AG08396 (cell line): ENCODE measurements at places on chromosomes 11 and 22.

DNA sequence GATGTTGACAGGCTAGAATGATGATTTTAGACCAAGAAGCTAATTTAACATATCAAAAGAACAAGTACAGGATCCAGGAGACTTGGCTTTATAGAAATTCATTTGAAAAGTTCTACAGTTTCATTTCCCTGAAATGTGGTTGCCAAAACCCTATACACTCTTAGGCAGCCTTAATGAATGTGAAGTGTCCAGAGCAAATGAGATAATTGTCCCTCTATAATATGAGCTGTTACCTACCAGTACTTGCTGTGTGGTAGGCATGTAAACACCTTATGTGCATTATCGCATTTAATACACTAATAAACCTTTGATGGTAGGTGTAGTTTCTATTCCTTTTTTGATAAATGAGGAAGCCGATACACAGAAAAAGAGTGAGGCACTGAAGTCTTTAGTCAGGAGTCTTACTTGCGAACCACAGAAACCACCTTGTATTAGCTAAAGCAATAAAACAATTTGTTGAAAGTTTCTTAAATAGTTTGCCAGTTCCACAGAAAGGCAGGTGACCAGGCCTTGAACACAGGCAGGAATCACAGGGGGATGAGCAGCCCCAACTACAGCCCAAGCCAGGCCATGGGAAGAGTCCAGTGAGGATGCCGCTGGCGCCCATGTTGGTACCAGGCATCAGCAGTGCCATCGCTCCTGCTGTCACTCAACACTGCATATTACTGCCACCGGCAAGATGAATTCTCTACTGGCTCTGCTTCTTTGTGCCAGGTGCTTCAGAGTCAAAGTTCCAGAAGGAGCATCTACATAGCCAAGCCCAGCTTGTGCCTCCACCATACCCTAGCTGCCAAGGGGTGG lies 81.7 kb downstream of the SWAP70 start:
- DNase-seq = no peak

- DNase-seq = no peak
These were observed 40.8 kb upstream of the GAL start for GRCh38 chr11:68643585-68643984.

GRCh38 chr11:89405629-89406028 lies 85.5 kb downstream of the NOX4 start:
- DNase-seq = no peak

- DNase-seq = no peak
These were observed 24.6 kb downstream of the IGF2 start for GRCh38 chr11:2114430-2115241.

GRCh38 chr22:37303821-37304274 lies 21.5 kb downstream of the CYTH4 start:
- peak; percentile 91 for DNase-seq

DNA sequence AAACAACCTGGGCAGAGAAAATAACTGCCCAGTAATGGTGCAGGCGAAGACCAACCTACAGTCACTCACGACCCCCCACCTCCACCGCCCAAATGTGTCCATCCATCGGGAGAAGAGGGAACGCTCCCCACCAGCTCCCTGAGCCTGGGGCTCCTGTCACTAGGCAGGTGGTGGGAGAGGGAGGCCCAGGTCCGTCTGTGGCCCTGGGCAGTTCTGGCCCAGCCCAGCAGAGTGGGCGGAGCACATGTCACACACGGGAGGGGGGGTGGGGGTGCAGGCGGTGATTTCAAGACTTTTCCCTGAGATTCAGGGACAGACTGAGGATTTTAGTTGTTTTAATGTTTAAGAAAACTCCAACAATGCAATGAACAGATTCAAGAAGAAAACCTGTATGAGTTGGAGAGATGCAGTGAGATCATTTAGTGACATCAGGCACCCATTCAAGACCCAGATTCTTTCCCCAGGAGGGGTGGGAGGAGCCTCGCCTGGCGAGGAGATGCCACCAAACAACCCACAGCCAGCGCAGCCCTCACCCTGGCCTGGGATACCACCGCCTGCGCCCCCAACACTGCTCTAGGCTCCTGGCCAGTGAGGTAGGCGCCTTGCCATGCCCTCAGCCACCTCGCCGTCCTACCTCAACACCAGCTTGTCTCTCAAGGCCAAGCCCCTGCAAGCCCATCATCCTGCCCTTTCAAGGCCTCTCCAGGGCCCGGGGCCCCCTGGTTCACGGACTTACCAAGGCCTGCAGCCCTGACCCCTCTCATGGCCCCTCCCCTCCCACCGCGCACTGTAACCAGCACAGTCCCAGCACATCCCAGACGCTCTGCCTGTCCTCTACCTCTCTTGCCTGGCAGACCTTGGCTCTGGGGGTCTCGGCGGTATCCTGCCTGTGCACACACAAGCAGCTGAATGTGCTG lies 36.8 kb downstream of the TBX1 start:
- no peak for DNase-seq

GRCh38 chr11:80733361-80733760 lies 1292.5 kb upstream of the TENM4 start:
- no peak for DNase-seq

DNA sequence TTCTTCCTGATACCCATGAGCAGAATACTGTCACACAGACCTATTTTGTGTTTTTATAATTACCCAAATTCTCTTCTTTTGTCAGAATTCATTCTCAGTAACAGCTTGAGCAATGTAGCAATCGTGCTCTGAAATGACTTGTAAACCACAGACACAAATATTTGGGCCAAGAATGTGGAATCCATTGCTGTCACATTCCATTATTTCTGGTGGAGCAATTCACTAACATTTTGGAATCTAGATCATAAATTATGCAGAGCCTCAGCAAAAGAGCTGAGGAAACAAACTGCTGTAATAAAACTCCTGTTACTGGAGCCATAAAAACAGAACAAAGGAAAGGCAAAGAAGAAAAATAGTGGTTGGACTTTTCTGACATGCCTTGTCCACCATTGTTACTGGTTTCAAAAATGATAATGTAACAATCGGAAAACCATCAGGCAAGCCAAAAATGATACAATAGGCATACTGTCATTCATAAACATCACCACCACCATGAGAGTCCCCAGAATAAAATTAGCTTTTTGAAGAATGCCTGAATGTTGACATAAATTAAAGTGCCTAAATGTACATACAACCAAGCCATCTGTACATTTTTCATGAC lies 223.4 kb upstream of the PITPNB start:
- peak; percentile 45 for DNase-seq

GRCh38 chr22:34972191-34972897 lies 93.6 kb upstream of the ISX start:
- DNase-seq = no peak

DNA sequence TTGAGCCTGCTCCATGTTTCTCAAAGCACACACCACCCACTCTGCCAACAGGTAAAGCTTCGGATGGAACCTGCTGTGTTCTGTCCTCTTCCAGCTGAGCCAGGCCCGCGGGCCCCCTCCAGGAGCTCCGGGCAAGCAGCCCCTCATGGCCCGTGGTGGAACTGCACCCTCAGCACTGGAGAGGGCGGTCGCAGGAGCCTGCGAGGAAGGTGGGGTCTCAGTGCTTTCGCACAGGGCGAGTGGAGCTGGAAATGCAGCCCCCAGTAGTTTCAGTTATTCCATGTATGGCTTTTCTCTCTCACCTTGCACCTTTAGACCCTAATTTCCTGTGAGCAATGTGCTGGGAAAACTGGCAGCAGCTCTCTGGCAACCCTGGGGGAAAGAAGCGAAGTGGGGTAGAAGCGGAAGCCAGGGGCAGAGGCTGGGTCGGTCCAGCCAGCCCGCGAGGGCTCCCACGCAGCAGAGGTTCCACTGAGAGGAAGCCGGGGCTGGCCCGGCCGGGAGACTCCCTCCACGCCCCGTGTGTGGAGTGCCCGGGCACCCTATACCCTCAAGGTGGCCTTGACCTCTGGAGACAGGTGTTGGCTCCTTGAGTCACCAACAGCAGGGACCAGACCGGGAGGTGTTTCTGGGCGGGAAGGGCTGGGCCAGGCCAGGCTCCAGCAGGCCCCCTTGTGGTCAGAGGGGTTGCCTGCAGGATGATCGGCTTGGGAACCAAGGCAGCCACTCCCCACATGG lies 119.9 kb upstream of the TMEM45B start:
- DNase-seq = peak; percentile 31

- no peak for DNase-seq
These were observed 125.6 kb downstream of the APIP start for GRCh38 chr11:34790620-34791019.

- DNase-seq = no peak
These were observed 131.8 kb downstream of the TRIM44 start for GRCh38 chr11:35794333-35794732.

DNA sequence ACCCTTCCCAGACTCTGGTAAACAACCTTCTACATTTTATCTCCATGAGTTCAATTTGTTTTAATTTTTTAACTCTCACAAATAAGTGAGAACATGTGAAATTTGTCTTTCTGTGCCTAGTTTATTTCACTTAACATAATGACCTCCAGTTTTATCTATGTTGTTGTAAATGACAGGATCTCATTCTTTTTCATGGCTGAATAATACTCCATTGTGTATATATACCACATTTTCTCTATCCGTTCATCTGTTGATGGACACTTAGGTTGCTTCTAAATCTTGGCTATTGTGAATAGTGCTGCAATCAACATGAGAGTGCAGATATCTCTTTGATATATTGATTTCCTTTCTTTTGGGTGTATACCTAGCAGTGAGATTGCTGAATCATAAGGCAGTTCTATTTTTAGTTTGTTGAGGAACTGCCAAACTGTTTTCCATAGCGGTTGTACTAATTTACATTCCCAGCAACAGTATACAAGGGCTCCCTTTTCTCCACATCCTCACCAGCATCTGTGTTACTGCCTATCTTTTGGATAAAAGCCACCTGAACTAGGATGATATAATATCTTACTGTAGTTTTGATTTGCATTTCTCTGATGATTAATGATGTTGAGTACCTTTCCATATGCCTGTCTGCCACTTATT lies 93.9 kb downstream of the ATG16L2 start:
- DNase-seq = no peak

GRCh38 chr22:23752750-23753149 lies 1.5 kb downstream of the VPREB3 start:
- no peak for DNase-seq

DNA sequence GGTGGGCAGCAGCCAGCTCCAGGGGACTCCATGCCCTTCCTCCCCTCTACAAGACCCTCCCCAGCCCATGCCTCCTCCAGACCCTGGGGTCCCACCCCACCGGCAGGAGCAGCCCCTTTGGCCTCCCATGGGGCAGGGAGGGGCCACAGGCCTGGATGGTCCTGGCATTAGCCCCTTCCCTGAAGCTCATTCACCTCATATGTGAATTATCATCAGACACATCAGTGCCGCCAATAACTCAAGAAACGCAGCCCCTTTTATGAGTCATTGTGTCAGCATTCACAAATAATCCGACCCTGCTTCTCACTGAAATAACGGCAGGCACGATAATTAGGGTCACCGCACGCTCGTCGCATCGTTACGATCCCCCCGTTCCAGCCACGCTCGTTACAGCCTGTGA lies 124.2 kb downstream of the BRD1 start:
- DNase-seq = no peak

DNA sequence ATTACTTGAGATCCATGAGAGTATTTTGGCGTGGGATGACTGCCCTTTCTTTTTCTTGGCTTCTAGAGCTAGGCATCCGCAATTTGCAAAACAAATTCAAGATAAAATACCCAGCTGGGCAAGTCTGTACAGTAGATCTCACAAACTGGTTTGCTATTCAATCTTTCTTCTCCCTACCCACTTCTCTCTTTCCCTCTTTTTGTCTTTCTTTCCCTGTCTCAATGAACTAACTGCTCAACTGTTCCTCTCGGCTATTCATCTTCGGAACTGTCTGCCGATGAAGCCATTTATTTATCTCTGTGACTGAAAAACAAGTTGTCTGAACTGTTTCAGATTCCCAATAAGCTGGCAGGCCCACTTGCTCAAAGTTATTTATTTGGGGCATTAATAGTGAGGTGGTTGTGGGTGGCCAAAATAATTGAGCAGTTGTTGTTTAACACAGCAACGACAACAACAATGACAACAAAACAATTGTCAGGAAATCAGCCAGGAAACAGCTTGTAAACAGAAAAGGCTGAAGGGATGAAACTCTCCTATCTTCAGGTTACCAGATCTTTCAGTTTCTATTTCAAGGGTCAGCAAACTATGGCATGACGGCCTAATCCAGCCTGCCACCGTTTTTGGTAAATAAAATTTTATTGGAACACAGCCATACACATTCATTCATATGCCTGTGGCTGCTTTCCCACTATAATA lies 76.0 kb upstream of the MTMR2 start:
- no peak for DNase-seq

- no peak for DNase-seq
These were observed 78.4 kb upstream of the CCDC90B start for GRCh38 chr11:83364500-83365045.

- no peak for DNase-seq
These were observed 144.8 kb downstream of the CRYBB2 start for GRCh38 chr22:25364281-25364680.

DNA sequence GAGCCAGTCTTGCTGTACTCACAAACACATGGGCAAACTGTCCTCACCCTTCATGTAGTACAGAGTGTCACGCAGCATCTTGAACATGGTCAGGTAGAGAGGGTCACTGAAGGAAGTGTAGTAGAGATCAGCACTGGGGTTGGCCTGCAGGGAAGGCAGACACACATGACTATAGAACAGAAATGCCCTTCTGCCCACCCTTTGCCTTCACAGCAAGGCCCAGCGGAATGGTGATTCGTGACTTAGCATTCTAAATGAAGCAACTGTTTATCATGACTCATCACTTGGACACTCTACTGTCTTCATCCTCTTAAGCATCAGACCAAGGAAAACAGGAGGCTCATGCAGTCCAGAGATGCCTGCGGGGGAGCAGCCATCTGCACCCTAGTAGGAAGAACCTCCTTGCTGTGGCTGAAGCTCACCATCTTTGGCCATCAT lies 33.4 kb downstream of the SERPIND1 start:
- DNase-seq = peak; percentile 85

DNA sequence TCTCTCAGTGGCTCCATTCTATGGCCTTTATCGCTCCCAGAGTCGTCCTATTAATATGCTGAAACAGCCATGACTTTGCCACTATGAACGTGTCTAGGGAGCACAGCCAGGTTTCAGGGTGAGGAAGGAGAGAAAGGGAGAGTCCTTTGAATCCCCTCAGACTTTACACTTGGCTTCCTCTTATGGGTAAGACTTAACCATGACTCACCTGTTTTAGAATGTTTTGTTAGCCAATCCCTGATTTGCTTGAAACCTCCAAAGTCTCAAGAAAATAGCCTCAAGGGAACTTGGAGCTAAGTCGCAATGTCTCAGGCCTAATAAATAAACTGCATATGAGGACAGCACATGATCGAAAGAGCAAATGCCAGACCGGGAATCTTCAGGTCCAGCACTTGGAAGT lies 131.2 kb upstream of the RCN1 start:
- no peak for DNase-seq

DNA sequence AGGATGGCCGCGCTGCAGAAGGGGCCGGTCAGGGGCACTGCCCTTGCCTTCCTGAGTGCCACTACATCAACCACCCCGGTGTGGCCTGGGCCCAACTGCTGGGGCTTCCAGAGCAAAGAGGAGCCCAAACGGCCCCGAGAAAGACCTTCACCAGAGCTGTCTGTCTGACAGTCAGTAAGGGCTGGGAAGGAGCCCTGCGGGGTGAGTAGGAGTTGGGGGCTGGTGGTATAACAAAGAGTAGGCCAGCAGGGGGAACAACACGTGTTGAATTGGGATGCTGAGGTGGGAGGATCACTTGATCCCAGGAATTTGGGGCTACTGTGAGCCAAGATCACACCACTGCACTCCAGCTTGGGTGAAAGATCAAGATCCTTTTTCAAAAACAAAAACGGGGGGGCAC lies 3.9 kb downstream of the GSTT4 start:
- peak; percentile 10 for DNase-seq

- peak; percentile 53 for DNase-seq
These were observed 3.3 kb downstream of the PHOX2A start for GRCh38 chr11:72240461-72241290.
